Stimulated activated CD8-positive, alpha-beta memory T cell treated with anti-CD3 and anti-CD28 coated beads, Interleukin-7, amount 100 ng/mL, for 1 hour (primary cell): ENCODE measurements at places on chromosomes 3 and 15.

GRCh38 chr3:169153656-169154055, 509.9 kb downstream of the MECOM start:
- no peak for DNase-seq

- DNase-seq: no peak
Measured at GRCh38 chr3:6601374-6601773, 259.5 kb upstream of the GRM7 start.

DNA sequence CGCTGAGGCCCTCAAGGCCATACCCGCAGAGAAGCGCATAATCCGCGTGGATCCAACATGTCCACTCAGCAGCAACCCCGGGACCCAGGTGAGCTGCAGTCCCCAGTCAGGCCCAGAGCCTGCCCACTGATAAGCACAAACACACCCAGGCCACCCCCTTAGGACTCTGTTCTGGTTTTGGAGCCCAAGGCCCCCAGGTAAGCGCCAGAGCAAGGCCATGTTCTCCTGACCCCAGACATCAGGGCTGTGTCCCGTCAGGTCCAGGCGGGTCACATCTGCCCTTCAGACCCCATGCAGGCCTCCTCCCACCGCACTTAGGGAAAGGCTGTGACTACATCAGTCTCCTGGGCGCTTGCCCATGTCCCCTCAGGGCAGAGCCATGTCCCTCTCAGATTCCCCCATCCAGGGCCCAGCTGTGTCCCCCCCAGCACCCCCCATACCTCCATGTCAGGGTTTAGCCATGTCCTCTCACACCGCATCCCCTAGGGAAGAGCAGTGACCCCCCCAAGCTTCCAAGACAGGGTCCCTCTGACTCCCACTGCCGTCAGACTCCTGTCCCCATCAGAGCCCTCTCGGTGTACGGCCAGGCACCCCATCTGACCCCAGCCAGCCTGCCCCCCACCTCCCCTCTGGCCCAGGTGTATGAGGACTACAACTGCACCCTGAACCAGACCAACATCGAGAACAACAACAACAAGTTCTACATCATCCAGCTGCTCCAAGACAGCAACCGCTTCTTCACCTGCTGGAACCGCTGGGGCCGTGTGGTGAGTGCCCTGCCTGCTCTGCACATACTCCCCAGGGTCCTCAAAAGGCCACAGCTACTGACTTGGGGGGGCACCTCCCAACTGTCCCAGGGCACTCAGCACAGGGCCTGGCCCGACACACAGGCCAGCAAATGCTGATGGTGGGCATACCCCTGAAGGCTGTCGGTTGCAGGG, 1.6 kb downstream of the PARP3 start:
- DNase-seq: no peak

- no peak for DNase-seq
Measured at GRCh38 chr3:139227165-139227564, 116.7 kb upstream of the MRPS22 start.

DNA sequence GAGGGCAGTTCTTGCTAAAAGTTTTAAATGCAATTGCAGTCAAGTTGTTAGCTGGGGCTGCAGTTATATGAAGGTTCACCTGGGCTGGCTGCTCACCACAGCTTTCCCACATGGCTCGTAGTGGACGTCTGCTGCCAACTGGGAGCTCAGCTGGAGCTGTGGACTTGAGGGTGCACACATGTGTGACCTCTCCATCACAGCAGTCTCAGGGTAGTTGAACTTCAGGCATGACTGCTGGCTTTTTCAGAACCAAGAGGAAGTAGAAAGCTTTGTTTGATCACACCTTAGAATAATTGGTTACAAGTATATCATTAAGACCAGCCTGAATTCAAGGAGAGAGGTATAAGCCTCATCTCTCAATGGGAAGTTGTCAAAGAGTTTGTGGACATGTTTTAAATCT, 74.1 kb downstream of the CHL1 start:
- DNase-seq: no peak

GRCh38 chr3:140244893-140245292, 309.9 kb downstream of the CLSTN2 start:
- no peak for DNase-seq

GRCh38 chr3:56753206-56753820, 48.4 kb downstream of the ARHGEF3 start:
- no peak for DNase-seq

DNA sequence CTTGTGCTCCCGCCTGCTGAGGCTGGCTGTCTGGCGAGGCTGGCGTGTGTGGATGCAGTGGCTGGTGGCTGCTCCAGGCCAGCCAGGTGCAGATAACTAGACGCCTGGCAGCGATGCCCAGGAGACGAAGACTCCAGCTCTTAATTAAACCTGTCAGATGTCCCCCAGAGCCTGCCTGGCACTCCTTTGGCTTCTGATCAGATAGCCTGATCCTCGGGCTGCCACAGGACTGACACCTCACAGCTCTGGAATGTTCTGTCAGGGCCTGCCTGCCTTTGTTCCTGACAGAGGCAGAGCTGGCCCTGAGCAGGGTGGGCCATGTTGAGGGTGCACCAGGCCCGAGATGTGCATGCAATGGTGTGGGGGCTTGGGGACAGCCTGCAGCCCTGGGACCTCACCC, 36.5 kb downstream of the PLXNA1 start:
- DNase-seq: no peak

GRCh38 chr3:117400303-117400702, 690.7 kb downstream of the TUSC7 start:
- DNase-seq: no peak

- DNase-seq: no peak
Measured at GRCh38 chr3:126100634-126101301, 16.8 kb upstream of the SLC41A3 start.

DNA sequence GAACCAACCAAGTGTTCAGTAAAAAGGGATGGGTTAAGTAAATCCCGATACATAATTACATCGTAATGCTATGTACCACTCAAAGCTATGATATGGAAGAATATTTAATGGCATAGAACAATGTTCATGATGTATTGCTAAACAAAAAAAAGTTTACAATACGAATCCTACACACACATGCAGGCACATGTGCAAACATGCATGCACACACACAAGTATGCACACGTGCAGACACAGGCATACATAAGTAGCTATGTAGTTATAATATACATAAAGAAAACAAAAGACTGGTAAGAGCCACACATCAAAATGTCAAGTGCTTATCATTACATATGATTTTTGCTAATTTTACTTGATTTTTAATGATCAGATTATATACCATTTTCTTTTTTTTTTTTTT, 74.2 kb downstream of the ARRDC4 start:
- no peak for DNase-seq

GRCh38 chr3:180678231-180678630, 1.1 kb downstream of the CCDC39 start:
- DNase-seq: no peak

DNA sequence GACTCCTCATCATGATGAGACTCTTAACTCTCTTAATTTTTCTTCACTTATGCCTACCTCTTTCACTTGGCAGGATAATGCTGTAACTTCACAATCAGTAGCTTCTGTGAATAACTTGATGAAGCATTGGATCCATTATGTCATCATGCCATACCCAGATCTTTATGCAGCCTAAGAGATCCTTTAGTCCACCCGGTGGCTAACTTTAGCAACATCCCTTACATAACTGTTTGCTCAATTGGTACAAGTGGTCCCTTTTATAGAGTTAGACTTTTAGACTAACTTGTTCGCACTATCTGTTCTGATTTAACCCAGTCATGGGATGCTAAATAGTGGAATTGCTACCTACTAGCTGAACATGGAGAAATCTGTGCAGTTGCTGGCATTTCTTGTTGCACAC, 184.5 kb downstream of the USP13 start:
- DNase-seq: no peak

- no peak for DNase-seq
Measured at GRCh38 chr3:16935781-16936180, 51.0 kb downstream of the PLCL2 start.

DNA sequence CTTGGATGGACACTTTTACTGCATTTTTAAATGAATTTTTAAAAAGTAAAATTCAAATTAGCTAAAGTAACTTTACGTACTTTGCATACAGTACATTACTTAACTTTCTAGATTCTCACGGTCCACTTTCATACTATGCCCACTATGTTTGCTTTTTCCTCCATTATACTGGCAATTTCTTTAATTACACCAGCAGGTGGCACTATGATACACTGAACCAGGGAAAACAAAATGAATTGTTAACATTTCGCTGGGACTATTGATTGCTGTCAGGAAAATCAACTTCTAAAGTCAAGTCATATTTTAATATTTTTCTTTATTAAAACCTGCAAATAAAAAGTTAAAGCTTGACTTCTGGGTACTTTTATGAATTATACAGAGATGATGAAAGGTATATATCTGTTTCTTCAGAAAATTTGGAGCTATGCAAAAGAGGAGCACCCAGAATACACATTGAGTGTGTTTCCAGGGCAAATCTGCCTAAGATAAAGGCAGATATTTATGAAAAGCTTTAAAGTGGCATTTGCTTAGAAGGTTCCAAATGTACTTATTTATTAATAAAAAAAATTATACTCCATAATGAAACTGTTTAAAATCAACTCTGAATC, 21.8 kb upstream of the POU1F1 start:
- no peak for DNase-seq

DNA sequence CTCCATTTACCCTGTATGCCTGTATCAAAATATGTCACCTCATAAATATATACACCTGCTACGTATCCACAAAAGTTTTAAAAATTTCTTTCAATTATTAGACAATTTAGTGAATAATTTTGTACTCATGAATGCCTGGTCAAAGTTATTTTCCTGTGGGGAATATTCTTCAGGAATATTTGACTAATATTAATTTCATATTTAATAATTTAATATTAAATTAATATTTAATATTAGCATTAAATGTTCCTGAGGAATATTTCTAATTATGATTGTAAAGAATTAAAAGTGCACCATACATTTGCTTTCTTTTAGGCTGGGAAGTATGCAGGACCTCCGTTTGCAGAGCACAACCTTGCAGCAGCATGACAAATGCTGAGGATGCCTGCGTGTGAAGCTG, 422.7 kb downstream of the C3orf38 start:
- DNase-seq: no peak

DNA sequence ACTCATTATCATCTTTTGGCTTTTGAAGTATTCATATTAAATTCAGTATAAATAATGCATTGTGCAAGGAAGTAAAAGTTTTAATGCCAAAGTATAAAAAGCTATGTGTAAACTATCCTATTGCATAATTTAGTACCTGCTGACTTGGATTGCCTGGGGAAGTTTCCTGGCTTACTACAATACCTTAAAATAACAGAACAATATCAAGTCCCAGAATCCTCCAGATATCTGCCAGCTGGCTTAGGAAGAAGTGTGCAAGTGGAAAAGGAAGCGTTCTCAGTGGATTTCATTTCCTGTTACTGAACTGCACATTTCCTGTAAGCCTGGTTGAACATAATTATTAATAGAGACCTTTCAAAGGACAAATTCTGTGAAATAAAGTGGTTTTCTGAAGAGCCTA, 236.7 kb downstream of the ADAMTSL3 start:
- no peak for DNase-seq
